AG09309 (cell line): ENCODE measurements at places on chromosomes 13 and 19.

- no peak for DNase-seq
Measured at GRCh38 chr19:32540621-32541020, 40.4 kb upstream of the PDCD5 start.

GRCh38 chr13:106756446-106756845, 188.5 kb upstream of the ARGLU1 start:
- DNase-seq: no peak

- DNase-seq: no peak
Measured at GRCh38 chr19:10863107-10863717, 8.1 kb upstream of the CARM1 start.

DNA sequence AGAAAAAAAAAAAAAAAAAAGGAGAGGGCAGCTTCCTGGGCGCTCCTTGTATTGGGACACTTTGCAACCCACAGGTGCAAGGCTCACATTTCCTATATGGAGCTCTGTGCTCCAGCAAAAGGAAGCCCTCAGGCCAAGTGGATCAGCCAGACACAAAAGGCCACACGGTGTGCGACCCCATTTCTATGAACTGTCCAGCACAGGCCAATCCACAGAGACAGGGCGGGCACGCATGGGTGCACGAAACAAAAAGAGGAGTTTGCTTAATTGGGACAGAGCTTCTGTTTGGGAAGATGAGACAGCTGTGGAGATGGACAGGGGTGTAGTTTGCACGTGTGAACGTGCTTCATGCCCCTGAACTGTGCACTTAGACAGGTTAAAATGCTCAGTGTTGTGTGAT, 31.6 kb upstream of the MATK start:
- no peak for DNase-seq

DNA sequence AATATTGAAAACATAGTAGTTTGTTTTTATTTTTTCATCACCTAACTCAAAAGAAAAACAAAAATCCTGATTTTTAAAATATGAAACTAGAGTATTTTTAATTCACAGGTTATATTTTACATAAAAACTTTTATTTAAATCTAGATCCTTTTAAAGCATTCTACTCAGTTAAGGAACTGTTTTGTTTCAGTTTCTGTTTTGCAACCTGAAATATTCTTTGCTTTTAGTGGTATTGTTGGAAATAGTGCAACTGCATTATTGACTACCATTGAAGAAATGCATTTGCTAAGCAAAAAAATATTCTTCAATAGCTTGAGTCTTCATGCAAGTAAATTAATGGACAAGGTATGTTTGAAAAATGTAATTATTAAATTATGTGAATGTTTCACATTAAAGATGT, 43.8 kb downstream of the COG6 start:
- DNase-seq: no peak
